NCI-H146 (cell line): ENCODE measurements at places on chromosomes 7 and 10.

DNA sequence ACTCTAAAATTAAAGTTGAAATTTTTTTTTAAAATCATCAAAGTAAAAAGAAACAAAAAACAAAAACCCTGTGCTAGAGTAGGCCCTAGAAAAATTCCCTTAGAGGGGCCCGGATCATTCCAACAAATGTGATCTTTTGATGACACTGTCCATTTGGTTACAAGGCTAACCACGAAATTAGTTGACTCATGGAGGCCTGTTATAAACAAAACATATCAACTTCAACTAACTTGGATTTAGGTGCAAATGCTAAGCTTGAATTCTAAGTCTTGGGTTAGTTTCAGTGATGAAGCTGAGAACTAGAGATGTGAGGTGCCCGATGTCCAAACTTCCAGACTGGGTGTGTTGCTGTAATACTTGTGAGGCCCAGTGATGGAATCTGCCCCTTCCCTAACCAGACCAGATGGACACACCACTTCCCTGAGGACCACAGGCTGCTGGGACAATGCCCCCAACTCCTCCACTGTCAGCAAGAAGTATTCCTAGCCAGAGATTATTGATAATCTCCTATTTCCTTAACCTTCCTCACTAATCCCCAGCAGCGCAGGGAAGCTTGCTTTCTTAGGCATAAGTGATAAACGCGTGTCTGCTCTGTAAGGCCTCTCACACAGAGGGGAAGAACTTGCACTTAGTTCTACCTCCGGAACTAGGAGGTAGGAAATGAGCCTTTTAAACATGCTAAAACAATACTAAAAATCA is 108.7 kb downstream of the RAPGEF5 start:
- DNase-seq, result no peak

DNA sequence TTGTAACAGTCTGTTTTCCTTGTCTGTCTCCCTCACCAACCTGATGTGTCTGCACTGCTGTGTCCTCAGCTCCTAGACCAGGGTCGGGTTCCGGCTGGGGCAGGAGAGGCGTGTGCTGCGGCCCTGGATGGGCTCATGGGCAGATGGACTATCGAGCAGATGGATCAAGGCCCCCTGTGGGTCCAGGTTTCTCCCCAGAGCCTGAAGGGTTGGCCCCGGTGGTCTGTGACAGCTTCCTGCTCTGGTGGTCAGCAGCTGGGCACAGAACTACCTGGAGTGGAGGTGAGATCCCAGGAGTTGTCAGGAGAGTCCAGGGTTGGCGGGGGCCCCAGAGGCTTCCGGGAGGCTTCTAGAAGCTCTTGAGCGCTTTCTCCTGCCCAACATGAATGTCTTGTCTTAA is 75.1 kb downstream of the GRK5 start:
- DNase-seq, result no peak

DNA sequence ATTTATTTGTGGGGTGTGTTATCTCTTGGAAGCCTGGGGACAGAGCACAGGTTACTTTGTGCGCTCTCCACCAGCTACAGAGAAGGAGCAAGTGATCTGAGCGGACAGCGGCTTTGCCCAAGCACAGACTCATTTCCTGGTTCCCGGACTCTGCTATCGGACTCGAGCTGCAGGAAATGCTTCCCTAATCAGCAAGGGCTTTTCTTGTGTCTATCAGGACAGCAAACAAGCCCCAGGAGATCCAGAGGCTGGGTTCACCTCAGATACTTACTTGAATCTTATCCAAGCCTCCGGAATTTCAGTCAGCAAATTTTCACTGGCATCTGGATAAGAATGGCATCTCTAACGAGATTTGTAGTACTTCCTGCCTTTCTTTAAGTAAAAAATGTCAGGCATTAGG is 27.8 kb downstream of the MRC1 start:
- no peak for DNase-seq

DNA sequence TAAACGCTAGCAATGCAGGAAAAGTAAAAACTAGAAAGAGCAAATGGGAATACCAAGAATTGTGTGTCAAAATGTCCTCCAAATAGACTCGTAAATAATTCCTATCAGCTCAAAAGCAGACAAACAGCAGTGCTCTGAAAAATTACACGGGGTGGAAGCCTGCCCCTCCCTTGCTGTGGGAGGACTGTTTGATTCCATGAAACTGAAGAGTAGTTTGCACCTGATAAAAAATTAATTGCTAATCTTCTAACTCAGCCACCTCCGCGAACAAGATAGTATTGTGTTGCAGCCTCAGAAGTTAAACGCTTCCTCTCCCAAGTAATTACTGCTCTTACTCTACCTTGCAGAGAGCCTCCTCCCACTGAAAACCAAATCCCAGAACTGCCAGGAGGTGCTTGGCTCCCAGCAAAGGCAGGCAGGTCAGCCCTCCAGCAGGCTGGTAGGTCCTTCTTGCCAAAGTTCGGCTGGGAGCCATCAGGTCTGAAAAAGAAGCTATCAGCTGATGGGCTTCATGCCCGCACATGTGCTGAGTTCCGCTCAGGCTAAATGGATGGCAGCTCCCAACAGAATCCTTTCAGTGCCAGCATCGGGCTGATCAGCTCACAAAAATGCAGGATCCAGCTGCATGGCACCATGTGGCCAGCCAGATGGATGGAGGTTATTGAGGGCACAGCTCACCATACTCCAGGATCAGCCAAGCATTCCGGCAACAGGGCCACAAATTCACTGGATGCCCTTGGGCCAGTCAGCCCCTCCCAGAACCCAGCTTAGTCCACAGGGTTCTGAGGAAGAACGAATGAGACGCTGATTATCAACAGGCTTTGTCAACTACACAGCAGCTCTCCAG is 37.1 kb downstream of the MAD1L1 start:
- no peak for DNase-seq

GRCh38 chr7:97018126-97018601 is 6.5 kb downstream of the DLX5 start:
- DNase-seq, result no peak

GRCh38 chr10:59517996-59518395 is 155.6 kb upstream of the FAM13C start:
- DNase-seq, result no peak

GRCh38 chr10:130493021-130493420 is 356.8 kb downstream of the GLRX3 start:
- no peak for DNase-seq

DNA sequence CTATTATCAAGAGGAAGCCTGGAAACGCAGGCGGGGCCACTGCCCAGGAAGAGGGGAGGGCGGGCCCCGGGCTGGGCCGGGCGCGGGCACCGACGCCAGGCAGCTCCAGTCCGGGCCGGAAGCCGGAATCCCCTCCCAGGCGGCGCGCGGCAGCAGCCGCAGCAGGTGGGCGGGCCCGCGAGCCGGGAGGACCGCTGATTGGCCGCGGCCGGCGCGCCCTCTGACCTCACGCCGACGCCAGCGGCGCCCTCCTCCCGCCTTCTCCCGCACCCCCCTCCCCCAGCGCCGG is 438 bp downstream of the BCL7B start:
- peak; percentile 92 for DNase-seq

- DNase-seq, result no peak
Measured at GRCh38 chr7:77877791-77878190, 79.2 kb downstream of the PHTF2 start.

GRCh38 chr7:41981046-41982040 is 255.7 kb downstream of the GLI3 start:
- DNase-seq, result no peak

- DNase-seq, result peak; percentile 74
Measured at GRCh38 chr7:5586279-5586962, 162.8 kb upstream of the TNRC18 start.

DNA sequence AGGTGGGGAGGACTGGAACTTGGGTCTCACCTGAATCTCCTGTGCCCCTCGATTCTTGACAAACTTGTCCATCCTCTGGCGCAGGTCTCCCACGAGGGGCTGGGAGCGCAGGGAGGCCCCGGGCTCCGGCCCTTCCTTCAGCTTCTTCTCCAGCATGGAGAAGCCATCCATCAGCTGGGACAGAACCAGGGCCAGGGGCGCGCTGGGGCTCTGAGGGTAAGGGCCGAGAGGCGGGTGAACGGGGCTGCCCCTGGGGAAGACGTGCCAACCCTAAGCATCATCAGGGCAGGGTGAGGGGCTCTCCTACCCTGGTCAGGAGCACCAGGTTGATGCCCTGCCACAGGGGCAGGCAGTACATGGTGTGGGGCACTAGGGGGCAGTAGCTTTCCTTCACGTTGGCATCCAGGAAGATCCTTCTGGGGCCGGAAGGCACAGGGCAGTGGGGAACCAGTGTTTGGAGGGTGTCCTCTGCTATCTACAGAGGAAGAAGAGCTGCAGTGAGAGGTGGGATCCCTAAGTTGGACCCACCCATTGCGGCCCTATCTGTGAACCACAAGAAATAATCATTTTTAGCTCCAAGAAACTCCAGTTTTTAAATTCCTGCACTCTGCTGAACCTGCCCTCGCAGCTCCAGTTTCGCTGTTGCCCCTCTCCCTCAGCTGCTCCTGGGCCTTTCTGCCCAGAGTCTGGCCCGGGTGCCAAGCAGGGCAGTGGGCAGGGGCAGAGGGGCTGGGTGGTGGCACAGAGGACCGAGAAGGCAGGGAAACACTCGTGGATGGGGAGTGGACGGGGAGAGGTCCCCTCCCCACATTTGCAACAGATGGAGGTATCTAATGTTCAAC is 10.8 kb upstream of the PYROXD2 start:
- peak; percentile 28 for DNase-seq

DNA sequence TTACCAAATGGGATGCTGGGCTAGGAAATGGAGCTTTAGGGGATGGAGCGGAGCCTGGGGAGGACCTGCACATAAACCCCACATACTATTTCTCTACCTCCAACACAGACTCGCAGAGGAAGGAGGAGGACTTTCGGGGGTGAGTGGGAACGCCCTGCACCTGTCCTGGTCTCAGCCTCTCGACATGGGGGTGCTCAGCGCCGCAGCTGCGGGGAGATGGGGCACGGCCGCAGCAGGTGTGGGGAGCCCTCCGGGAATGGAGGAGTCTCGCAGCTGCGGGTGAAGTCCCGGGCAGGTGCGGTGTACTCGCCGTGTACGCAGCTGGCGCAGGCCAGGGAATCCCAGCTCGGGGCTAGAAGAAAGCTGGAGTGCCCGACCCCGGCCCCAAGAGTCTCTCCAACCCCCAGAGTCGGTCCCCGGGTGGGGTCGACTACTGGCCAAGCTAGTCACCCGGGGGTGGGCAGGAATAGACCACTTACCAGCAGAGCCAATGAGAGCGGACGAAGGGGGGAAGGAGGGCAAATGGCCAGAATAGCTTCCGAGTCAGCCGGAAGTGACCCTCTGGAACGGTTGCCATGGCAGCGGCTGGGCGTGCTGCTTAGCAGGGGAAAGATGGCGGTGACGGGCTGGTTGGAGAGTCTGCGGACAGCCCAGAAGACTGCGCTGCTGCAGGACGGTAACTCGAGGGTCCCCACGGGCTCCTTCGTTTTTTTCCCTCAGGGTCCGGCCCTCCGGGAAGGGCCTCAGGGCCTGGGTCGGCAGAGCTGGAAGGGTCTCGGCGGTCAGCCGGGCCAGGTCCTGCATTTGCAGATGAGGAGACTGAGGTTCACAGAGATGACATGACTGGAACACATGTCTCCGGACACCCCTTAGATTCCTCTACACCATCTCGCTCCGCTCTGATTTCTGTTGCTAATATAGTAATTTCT is at the start of the genes DPCD and POLL:
TSS of gene DPCD (plus strand) at position 597 of the 929 bp plus-strand sequence. CDS start at position 613, 16 bp downstream.
TSS of gene POLL (minus strand) at position 533 of the 929 bp plus-strand sequence. CDS start 897 bp downstream, outside the sequence.
- DNase-seq, result peak; percentile 94
